ENCODE measurements at places on chromosomes 3 and 15.

DNA sequence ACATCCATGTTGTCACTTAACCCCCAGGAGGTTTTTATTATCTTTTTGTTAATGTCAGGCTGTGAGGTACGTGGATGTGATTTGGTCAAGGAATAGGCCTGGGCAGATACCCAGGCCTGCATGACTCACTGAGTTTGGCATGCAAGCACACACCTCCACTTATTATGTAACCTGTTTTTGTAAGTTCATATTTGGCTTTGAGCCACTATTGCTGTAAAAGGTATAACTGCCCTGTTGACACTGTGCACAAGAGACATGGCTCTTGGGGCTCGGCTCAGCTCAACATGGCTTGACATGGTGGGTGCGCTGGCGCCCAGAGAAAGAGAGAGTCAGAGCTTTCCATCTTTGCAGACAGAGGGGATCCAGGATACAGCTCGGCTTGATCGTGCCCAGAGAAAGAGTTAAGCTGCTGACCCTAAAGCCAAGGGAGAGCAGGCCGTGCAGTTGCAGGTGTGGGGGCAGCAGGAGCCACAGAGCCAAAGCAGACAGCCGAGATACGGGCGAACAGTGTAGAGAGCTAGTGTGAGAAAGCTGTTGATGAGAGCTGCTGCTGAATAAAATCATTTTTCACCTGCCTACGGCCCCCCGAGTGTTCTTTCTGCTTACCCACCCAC is 67.9 kb upstream of the UNC13C start:
- DNase-seq, result peak; percentile 66
- no peaks in the 10 kb centered on the region for H3K4me1 ChIP-seq
- peak overlapping the region; percentile 21 for H3K27ac ChIP-seq
- H3K36me3 ChIP-seq, result no peaks in the 10 kb centered on the region
- H3K27me3 ChIP-seq, result no peaks in the 10 kb centered on the region

DNA sequence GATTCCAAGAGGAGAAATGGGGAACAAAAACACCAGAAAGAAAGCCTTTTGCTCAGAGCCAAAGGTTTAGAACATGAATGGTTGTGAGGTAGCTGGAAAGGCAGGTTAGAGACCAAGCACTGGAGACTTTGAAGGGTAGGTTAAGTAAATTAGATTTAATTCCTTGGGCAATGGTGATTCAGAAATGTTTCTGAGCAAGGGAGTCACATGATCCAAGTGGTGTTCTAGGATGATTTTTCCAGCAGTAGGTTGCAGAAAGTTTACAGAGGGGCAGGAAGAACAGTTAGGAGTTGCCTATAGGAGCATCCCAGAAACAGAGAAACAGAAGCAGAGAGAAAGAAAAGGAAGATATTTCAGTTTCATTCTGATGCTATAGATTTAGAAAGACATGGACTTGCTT is 139.8 kb downstream of the WDR76 start:
- H3K4me3 ChIP-seq, result no peak overlapping the region
- H3K27ac ChIP-seq, result no peak overlapping the region
- H3K36me3 ChIP-seq, result no peaks in the 10 kb centered on the region
- no peak for DNase-seq
- H3K27me3 ChIP-seq, result no peaks in the 10 kb centered on the region
- H3K4me1 ChIP-seq, result no peaks in the 10 kb centered on the region

GRCh38 chr15:64464276-64465005 is 4.1 kb downstream of the ZNF609 start:
- no peak overlapping the region for H3K4me3 ChIP-seq
- H3K27me3 ChIP-seq, result no peaks in the 10 kb centered on the region
- no peaks in the 10 kb centered on the region for H3K36me3 ChIP-seq
- no peak for DNase-seq

GRCh38 chr3:158683230-158683962 is 10.9 kb upstream of the LXN start:
- H3K4me3 ChIP-seq, result no peak overlapping the region
- H3K27me3 ChIP-seq, result no peaks in the 10 kb centered on the region
- H3K27ac ChIP-seq, result no peak overlapping the region
- no peaks in the 10 kb centered on the region for H3K4me1 ChIP-seq

- no peak for DNase-seq
- no peak overlapping the region for H3K4me3 ChIP-seq
- H3K36me3 ChIP-seq, result no peaks in the 10 kb centered on the region
These were observed 460.8 kb downstream of the SOX2 start for GRCh38 chr3:182172534-182172933.

- DNase-seq, result no peak
- H3K4me1 ChIP-seq, result no peaks in the 10 kb centered on the region
- no peak overlapping the region for H3K4me3 ChIP-seq
- H3K36me3 ChIP-seq, result no peaks in the 10 kb centered on the region
- H3K27ac ChIP-seq, result no peak overlapping the region
- no peaks in the 10 kb centered on the region for H3K27me3 ChIP-seq
These were observed 32.4 kb upstream of the MTMR10 start for GRCh38 chr15:31023841-31024240.

- DNase-seq, result no peak
- no peaks in the 10 kb centered on the region for H3K36me3 ChIP-seq
- H3K27ac ChIP-seq, result no peak overlapping the region
- H3K27me3 ChIP-seq, result no peaks in the 10 kb centered on the region
- H3K4me1 ChIP-seq, result no peaks in the 10 kb centered on the region
These were observed 671.7 kb upstream of the ROBO1 start for GRCh38 chr3:80439490-80439889.

- peak; percentile 94 for DNase-seq
- H3K27me3 ChIP-seq, result no peaks in the 10 kb centered on the region
- H3K4me3 ChIP-seq, result no peak overlapping the region
- H3K4me1 ChIP-seq, result peaks cover 24% of the 10 kb centered on the region
- no peaks in the 10 kb centered on the region for H3K36me3 ChIP-seq
- H3K27ac ChIP-seq, result peak overlapping the region; percentile 83
These were observed 101.2 kb downstream of the SMAD6 start for GRCh38 chr15:66803182-66803729.

GRCh38 chr3:133162670-133163305 is 124.6 kb downstream of the TMEM108 start:
- no peaks in the 10 kb centered on the region for H3K4me1 ChIP-seq
- no peak for DNase-seq
- no peak overlapping the region for H3K27ac ChIP-seq
- no peak overlapping the region for H3K4me3 ChIP-seq
- H3K36me3 ChIP-seq, result no peaks in the 10 kb centered on the region

- H3K27ac ChIP-seq, result no peak overlapping the region
- H3K27me3 ChIP-seq, result peaks cover 5% of the 10 kb centered on the region
- peak; percentile 81 for DNase-seq
These were observed 77.1 kb downstream of the WDR76 start for GRCh38 chr15:43903864-43904290.

DNA sequence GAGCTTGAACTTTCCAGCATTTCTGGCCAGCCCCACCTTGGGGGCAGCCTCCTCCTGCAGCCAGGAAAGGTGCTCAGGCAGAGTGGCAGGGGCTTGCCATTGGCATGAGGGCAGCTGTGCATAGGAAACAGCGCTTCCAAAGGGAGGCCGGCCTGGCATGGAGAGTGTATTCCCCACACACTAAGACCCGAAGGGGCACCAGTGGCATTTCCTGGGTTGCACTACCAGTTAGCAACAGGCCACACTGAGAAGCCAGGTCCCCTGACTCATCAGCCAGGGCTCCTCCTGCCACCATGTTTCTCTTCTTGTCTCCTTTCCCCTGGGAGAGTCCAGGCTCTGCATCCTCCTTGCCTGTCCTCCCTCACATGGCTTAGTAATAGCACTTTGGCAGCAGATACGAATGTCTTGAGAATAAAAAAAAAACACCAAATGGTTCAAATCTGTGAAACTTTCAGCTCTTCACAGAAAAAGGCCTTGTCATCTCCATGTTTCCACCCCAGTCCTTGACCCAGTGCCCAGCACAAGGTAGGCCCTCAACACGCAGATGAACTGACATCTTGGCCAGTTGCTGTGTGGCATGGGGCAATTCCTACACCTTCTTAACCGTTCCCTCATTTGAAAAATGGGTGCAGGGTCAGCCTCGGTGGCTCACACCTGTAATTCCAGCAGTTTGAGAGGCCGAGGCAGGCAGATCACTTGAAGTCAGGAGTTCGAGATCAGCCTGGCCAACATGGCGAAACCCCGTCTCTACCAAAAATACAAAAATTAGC is 180.4 kb downstream of the SMAD6 start:
- no peaks in the 10 kb centered on the region for H3K27me3 ChIP-seq
- no peaks in the 10 kb centered on the region for H3K36me3 ChIP-seq
- peaks cover 21% of the 10 kb centered on the region for H3K4me1 ChIP-seq
- DNase-seq, result no peak

DNA sequence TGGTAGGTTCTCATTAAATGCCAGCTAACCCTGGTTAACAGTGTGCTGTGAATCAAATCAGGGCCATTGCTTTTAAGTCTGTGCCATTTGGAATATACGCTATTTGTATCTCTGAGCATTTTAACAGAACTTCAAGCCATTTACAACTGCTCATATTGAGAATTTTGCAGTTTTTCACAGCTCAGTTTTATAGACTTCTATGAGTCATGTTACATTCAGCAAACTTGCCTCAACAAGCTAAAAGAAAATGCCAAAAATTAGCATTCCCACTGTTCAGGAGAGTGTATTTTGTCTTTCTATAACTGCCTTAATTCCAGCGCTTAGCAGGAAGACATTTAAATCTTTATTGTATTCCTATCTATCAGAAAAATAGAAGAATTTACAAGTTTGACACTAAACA is 196.4 kb downstream of the GBE1 start:
- H3K4me3 ChIP-seq, result no peak overlapping the region
- no peaks in the 10 kb centered on the region for H3K4me1 ChIP-seq
- DNase-seq, result no peak
- H3K36me3 ChIP-seq, result peaks cover 10% of the 10 kb centered on the region
- no peaks in the 10 kb centered on the region for H3K27me3 ChIP-seq

GRCh38 chr15:28103831-28104230 is 4.7 kb upstream of the OCA2 start:
- no peaks in the 10 kb centered on the region for H3K27me3 ChIP-seq
- H3K4me1 ChIP-seq, result peaks cover 29% of the 10 kb centered on the region
- no peaks in the 10 kb centered on the region for H3K36me3 ChIP-seq
- DNase-seq, result no peak
- H3K4me3 ChIP-seq, result no peak overlapping the region
- H3K27ac ChIP-seq, result no peak overlapping the region

DNA sequence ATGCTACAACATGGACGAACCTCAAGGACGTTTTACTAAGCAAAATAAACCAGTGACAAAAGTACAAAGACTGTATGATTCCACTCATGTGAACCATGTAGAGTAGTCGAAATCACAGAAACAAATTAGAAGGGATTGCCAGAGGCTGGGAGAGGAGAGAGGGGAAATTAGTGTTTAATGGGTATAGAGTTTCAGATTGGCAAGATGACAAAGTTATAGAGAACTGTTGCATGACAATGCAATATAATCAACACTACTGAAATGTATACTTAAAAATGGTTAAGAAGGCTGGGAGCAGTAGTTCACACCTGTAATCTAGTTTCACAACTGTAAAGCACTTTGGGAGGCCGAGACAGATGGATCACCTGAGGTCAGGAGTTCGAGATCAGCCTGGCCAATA is 36.9 kb downstream of the PLS1 start:
- H3K27ac ChIP-seq, result no peak overlapping the region
- H3K27me3 ChIP-seq, result no peaks in the 10 kb centered on the region
- no peaks in the 10 kb centered on the region for H3K36me3 ChIP-seq
- DNase-seq, result no peak
- no peak overlapping the region for H3K4me3 ChIP-seq
- H3K4me1 ChIP-seq, result no peaks in the 10 kb centered on the region

- DNase-seq, result peak; percentile 10
- no peaks in the 10 kb centered on the region for H3K4me1 ChIP-seq
- H3K27ac ChIP-seq, result no peak overlapping the region
- H3K36me3 ChIP-seq, result no peaks in the 10 kb centered on the region
These were observed 140.9 kb downstream of the TPRA1 start for GRCh38 chr3:127449486-127450212.

DNA sequence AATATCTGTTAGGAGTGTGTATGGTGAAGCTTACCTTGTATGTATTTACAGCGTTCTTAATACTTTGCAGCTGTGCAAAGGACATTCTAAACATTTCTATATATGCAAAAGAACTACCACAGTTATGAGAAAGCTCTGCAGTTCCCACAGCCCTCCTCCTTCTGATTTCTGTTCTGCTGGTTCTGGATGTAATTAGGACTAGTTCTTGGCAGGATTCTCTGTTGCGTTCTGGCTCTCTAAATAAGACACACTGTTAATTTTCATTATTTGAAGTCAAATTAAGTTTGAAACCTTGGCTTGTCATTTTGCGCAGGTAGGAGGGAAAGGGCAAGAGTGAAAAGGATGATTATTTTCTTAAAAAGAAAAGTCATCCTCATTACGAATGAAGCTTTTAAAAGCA is 76.4 kb downstream of the FNDC3B start:
- no peak for DNase-seq
- H3K36me3 ChIP-seq, result peaks cover 55% of the 10 kb centered on the region
- H3K4me1 ChIP-seq, result peaks cover 10% of the 10 kb centered on the region
- H3K27ac ChIP-seq, result no peak overlapping the region
- H3K4me3 ChIP-seq, result no peak overlapping the region

DNA sequence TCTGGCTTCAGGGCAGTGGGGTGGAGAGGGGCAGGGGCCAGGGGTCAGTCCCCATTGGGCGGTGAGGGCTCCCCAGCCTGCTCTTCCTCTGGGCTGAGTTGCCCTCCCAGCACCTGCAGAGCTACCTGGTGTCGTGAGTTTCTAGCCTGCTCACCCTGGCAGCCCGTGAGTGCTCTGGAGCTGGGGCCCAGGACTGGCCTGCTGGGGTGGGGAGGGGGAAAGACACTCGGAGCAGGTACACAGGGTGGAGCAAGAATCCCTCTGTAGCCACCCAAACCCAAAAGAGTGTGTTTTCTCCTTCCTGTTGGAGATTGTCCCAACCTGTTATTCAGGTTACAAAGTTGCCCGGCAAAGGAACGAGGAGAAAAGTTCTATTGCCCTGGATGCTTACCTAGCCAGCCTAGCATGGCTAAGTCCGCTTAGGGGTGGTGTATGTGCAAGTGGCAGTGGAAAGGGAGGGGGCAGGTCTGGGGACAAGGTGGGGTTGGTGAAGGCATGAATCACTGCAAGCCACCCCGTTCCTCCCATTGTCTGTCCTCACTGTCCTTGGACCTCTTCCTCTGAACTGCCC is 8.9 kb downstream of the FAM3D start:
- no peaks in the 10 kb centered on the region for H3K27me3 ChIP-seq
- H3K27ac ChIP-seq, result peak overlapping the region; percentile 60
- DNase-seq, result peak; percentile 86
- H3K4me3 ChIP-seq, result no peak overlapping the region

GRCh38 chr3:54353546-54353945 is 231.2 kb downstream of the CACNA2D3 start:
- peaks cover 5% of the 10 kb centered on the region for H3K4me1 ChIP-seq
- H3K27ac ChIP-seq, result no peak overlapping the region
- DNase-seq, result no peak
- no peak overlapping the region for H3K4me3 ChIP-seq

DNA sequence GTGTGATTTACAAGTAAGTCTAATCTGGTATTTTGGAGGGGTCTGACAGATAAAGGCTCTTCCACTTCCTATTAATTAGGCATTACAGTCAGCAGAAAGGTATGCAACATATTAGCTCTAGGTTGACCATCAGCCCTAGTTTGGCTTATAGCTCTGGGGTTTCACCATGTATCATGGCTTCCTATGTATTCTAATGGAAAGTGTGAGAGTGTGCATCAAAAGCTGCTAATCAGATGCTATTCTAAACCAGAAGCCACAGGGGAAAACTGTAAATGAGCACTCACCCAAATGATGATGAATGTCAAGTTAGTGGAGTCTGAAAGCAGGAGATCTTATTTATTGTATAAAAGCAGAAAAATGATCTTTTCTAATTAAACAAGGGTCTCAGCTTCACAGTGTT is 149.2 kb upstream of the MITF start:
- H3K27me3 ChIP-seq, result no peaks in the 10 kb centered on the region
- no peak overlapping the region for H3K27ac ChIP-seq
- H3K4me3 ChIP-seq, result no peak overlapping the region
- no peaks in the 10 kb centered on the region for H3K4me1 ChIP-seq

Measured in stomach (tissue), 19 donors.